ENCODE measurements at places on chromosomes 12 and 14.

- no peak for DNase-seq
Measured at GRCh38 chr14:60677701-60678100, 28.4 kb upstream of the SIX1 start.

- peak; percentile 62 for DNase-seq
Measured at GRCh38 chr12:81759190-81760051, at the start of gene PPFIA2. PPFIA2 (minus strand) TSS chr12:81759350.

DNA sequence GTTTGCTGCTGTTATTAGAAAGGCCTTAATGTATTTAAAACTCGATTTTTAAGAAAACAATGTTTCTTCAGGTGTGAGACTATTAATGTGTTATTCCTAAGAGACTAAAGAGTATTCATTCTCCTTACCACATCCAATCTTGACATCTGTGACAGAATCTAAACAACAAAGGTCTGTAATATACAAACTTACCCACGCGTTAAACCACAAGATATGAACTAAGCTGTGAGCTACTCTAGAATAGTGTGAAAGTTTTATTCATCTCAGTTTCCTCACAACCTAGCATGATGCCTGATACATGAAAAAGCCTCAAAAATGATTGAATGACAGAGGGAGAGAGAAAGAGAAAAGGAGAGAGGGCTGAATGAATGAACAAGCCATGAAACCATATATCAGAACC lies 117.3 kb upstream of the COCH start:
- DNase-seq, result no peak

DNA sequence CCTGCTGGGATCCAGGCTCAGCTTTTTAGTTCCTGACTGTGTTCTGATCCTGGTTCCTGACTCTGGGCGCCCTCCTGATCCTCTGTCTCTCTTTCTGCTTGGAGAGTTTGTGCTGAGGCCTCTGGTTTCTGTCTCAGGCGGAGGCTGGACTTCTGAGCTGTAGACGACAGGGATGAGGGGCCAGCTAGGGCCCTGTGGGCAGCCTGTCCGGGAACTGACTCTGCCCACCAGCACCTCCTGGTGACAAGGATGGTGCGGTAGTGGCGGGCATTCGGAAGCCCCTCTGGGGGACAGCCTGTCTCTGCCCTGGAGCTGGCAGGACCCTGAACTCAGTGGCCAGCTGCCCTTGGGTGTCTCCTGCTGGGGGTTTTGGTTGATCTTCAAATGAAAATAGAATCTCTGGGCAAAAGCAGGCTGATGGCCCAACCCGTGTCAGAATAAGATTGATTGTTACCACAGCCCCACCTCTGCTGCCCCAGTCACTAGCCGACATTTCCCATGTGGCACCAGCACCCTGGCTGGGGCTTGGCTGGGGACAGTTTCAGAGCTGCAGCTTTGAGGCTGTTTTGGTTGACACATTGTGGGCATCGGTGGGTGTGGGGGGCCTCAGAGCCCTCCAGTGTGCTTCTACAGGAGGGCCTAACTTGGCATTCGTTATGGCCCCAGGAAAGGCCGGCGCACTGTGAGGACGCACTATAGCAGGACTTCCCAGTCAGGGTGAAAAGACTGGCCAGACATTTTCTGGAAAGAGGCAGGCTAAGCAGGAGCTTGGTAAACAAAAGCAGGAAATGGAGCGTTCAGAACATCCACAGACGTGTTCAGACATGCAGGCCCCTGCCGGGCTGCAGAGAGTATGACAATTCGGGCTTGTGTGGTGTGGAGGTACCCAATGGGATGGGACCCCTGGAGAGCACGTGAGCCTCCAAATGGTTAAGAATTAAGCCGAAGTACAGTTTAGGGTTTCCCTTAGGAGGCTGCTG lies 16.2 kb downstream of the KRT80 start:
- DNase-seq, result no peak

DNA sequence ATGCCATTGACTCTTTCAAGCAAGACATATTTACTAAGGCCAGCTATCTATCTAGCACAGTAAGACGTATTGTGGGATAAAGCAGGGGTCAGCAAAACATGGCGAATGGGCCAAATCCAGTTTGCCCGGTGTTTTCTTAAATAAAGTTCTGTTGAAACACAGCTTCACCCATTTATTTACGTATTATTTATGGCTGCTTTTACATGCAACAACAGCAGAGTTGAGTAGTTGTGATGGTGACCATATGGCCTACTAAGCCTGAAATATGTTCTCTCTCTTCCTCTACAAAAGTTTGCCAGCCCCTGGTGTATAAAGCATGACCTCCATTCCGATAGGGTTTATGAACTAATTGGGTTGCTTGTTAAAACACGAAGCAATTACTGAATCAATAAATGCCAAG lies 322.1 kb downstream of the CCDC91 start:
- DNase-seq, result no peak

- DNase-seq, result peak; percentile 58
Measured at GRCh38 chr12:115710104-115710564, 567.4 kb downstream of the MED13L start.

GRCh38 chr12:57852620-57853500 lies 6.3 kb upstream of the CTDSP2 start:
- peak; percentile 72 for DNase-seq

- DNase-seq, result no peak
Measured at GRCh38 chr12:82912406-82912805, 225.7 kb downstream of the TMTC2 start.

DNA sequence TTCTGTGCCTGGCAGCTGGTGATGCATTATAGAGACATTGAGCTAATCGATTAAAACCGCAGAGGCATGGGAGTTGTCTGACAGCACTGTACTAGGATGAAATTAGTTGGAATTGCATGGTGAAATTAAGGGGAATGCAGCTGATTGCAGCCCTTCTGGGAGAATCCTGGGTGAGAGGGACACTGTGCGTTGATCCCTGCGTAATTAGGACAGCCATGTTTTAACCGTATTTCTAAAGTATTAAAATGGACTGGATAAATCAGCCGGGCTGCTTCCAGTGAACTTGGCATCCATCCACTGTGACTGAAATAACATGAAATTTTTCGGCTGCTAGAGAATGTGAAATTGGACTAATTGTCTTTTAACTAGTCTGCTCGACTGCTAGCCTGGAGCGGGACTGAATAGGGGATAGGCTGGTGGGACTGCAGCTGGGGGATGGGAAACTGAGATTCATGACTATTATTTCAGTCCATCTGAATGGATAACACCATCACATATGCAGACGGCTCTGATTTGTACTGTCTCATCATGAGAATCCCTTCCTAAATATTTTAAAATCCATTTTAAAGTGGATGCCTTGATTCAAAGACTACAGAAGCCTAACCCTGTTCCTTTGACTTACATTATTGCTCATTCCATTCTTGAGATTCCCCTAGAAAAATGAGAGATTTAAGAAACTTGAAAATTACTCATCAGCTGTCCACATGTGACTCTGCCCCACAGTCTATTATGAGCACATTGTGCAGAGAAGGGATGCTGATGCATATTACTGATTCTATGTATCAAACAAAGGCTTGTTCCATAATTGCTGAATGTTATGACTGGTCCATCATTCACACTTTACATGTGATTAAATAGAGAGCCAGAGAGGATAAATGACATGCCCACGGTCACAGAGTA lies 343.9 kb downstream of the NPAS3 start:
- no peak for DNase-seq

DNA sequence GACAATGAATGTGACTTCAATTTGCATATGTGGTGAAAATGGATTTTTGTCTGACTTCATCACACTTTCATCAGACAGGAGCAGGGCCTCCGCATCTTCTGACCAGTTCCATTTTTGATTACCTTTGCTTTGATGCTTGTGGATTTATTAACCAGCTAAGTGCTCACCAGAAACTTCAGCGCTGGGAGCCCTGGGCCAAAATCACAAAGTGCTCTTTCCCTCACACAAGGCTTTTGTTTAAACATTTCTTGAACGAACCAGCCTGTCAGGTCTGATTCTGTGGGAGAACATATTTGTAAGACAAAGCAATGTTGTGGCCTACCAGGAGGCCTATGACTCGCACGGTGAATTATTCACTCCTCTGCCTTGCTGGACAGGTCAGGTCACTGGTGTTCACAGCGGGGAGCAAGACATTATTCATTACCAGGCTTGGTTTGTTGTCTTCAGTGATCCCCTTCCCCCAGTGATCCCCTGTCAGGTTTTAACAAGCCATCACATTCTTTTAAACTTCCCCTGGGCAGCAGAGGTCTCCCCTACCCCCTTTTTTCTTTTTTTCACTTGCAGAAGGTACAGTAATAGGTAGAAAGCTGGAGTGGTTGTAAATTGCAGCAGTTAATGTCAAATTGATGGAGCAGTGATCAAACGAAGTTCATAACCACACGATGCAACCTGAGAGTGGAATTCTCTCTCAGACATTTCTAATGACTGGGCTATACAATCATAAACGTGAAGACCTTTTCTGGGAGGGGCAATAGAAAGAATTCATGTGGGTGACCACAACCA lies 167.5 kb upstream of the PRICKLE1 start:
- no peak for DNase-seq

- no peak for DNase-seq
Measured at GRCh38 chr14:87461704-87462103, 531.3 kb downstream of the GALC start.

- no peak for DNase-seq
Measured at GRCh38 chr12:52427083-52427482, 7.1 kb downstream of the KRT75 start.

DNA sequence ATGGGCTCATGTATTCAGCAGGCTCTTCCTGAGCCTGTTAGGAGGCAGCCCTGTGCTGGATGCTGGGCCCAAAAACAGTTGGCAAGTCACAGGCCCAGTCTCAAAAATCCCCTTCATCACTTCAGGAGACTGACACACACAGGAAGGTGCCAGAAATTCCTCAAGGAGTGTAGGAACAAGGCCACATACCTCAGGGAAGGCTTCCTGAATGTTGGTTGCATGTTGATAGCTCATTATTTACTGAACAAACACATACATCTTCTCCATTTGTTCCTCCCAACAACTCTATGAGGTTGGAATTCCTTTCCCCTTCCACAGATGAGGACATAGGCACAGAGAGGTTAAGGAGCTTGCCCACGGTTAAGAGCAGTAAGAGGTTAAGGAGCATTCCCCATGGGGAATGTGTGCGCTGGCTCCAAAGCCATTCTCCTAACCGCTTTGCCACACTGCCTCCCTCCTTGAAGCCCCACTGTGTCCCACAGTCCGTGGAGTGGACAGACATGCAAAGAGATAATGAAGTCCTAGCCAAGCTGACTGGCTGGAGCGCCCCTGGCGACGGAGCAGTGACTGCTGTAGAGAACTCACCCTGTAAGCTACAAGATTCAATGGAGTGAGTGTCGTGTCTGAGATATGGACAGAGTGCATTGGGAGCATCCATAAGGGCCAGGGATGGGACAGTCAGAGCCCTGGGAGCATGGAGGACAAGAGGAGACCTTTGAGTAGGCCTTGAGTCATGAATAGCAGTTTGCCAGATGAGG lies 3.3 kb downstream of the HHIPL1 start:
- DNase-seq, result no peak

- DNase-seq, result no peak
Measured at GRCh38 chr12:122516544-122517361, 10.0 kb downstream of the RSRC2 start.

- DNase-seq, result no peak
Measured at GRCh38 chr12:20211541-20211940, 156.8 kb upstream of the PDE3A start.

- DNase-seq, result no peak
Measured at GRCh38 chr14:104561632-104562495, 17.7 kb upstream of the C14orf180 start.

DNA sequence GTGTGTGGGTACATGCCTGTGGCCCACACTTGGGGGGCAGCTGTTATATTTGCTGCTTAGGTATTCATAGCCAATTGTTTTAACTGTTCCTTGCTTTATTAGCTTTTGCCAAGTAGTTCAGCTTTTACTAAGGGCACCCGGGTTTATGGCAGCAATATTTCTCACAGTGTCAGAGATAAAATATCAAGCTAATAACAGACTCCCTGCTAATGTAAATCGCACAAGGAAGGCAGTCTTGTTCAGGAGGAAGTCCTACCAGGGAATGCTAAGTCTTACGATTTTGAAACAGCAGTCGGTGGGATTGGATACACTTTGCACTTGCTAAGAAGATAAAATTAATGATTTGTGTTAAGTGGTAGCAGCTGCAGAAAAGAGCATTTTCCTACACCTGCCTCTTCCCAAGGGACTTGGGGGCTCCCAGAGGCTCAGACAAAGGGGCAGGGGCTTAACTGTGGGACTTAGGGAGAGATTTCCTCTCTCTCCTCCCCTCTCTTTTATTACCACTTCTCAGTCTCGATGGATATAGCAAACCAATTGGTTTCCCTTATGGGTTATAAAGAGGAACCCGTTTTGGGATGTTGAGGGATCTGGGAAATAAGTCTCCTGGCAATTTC lies 175.1 kb downstream of the NRXN3 start:
- DNase-seq, result no peak

GRCh38 chr12:111048991-111049390 lies 128.6 kb upstream of the MYL2 start:
- no peak for DNase-seq

- DNase-seq, result no peak
Measured at GRCh38 chr12:89179245-89179644, 173.1 kb downstream of the DUSP6 start.

Data from aorta (tissue), 5 donors.